ENCODE measurements at places on chromosomes 1 and 21.

- H3K4me1 ChIP-seq = peaks cover 8% of the 10 kb centered on the region
- peaks cover 2% of the 10 kb centered on the region for H3K36me3 ChIP-seq
- H3K27me3 ChIP-seq = no peaks in the 10 kb centered on the region
- DNase-seq = peak; percentile 84
- no peak overlapping the region for H3K27ac ChIP-seq
- H3K4me3 ChIP-seq = peak overlapping the region; percentile 26
Measured at GRCh38 chr1:226626577-226626956, 78.0 kb downstream of the STUM start.

DNA sequence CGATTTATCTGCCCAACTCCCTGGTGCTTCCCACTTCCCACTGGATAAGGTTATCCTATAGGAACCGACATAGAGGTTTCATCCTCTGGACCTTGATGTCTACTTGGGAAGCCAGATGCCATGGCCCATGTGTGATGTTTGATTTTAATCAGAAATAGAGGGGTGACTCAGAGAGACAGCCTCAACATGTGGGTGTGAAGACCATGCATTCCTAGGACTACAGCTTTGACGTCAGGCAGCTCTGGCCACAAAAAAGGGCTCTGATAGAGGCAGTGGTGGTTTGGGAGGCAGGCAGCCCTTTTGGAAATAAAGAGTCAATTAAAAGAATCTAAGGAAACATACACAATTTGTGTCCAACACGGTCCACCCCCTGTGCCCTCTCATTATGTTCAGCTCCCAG is 5.2 kb upstream of the SH2D2A start:
- no peak overlapping the region for H3K27ac ChIP-seq
- H3K4me1 ChIP-seq = peaks cover 3% of the 10 kb centered on the region
- H3K4me3 ChIP-seq = no peak overlapping the region
- no peaks in the 10 kb centered on the region for H3K36me3 ChIP-seq

GRCh38 chr1:217895841-217896240 is 264.7 kb downstream of the SPATA17 start:
- no peaks in the 10 kb centered on the region for H3K36me3 ChIP-seq
- H3K4me1 ChIP-seq = no peaks in the 10 kb centered on the region
- no peak overlapping the region for H3K27ac ChIP-seq
- no peaks in the 10 kb centered on the region for H3K27me3 ChIP-seq
- no peak overlapping the region for H3K4me3 ChIP-seq
- no peak for DNase-seq

- no peaks in the 10 kb centered on the region for H3K36me3 ChIP-seq
- H3K4me3 ChIP-seq = no peak overlapping the region
- no peaks in the 10 kb centered on the region for H3K27me3 ChIP-seq
- H3K4me1 ChIP-seq = peaks cover 47% of the 10 kb centered on the region
Measured at GRCh38 chr1:172540635-172541034, 7.7 kb downstream of the SUCO start.

DNA sequence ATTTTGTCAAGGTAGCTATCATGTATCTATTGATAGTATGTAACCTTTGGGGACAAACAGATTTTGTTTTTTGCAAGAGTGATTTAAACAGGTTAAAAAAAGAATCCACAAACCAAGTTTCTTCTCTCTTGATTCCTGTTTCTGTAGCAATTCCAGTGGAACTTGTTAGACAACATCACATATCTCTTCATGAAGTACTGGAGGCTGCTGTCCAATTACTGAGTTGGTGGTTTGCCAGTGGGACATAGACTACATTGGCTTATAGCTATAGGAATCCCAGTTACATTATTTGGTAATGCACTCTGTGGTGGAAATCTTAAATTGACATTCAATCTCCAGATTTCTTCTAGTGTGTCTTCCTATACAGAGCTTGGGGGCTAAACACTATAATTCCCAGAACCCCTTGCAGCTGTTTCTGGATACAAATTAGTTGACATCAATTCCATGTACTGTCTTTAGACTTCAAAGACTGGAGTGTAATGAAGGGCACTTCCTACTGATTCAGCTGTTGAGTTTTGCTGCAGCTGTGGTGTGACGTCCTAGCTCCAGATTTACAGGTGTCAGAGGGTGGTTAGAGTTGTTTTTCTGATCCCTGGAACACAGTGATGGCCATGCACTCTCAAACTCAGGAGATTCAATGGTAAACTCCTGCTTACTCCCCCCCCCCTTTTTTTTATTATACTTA is 29.4 kb upstream of the GCLM start:
- H3K4me1 ChIP-seq = no peaks in the 10 kb centered on the region
- DNase-seq = no peak
- no peaks in the 10 kb centered on the region for H3K27me3 ChIP-seq
- H3K36me3 ChIP-seq = no peaks in the 10 kb centered on the region
- no peak overlapping the region for H3K4me3 ChIP-seq

GRCh38 chr1:11940260-11940921 is 5.9 kb downstream of the PLOD1 start:
- DNase-seq = no peak
- H3K36me3 ChIP-seq = peaks cover 20% of the 10 kb centered on the region
- no peak overlapping the region for H3K4me3 ChIP-seq
- H3K4me1 ChIP-seq = peaks cover 11% of the 10 kb centered on the region
- H3K27me3 ChIP-seq = no peaks in the 10 kb centered on the region

DNA sequence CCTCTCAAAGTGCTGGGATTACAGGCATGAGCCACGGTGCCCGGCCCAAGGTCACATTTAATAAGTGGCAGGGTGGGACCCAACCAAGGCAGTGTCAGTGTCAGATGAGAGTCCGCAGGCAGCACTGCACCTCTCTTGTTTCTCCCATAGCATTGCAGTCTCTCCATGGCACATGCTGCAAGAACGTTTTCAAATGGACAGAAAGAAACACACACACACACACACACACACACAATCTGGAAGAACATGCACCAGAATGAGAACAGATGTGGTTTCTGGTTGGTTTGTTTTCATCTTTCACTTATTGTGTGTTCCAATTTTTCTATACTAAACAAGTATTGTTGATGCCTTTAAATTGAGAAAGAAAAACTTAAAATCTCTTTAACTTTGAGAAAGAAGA is 126.5 kb downstream of the SYF2 start:
- no peaks in the 10 kb centered on the region for H3K4me1 ChIP-seq
- no peak overlapping the region for H3K4me3 ChIP-seq
- DNase-seq = no peak
- peaks cover 25% of the 10 kb centered on the region for H3K27me3 ChIP-seq
- H3K36me3 ChIP-seq = no peaks in the 10 kb centered on the region

- no peak overlapping the region for H3K27ac ChIP-seq
- no peak for DNase-seq
- no peaks in the 10 kb centered on the region for H3K27me3 ChIP-seq
Measured at GRCh38 chr1:90273241-90273774, 278.4 kb downstream of the ZNF326 start.

DNA sequence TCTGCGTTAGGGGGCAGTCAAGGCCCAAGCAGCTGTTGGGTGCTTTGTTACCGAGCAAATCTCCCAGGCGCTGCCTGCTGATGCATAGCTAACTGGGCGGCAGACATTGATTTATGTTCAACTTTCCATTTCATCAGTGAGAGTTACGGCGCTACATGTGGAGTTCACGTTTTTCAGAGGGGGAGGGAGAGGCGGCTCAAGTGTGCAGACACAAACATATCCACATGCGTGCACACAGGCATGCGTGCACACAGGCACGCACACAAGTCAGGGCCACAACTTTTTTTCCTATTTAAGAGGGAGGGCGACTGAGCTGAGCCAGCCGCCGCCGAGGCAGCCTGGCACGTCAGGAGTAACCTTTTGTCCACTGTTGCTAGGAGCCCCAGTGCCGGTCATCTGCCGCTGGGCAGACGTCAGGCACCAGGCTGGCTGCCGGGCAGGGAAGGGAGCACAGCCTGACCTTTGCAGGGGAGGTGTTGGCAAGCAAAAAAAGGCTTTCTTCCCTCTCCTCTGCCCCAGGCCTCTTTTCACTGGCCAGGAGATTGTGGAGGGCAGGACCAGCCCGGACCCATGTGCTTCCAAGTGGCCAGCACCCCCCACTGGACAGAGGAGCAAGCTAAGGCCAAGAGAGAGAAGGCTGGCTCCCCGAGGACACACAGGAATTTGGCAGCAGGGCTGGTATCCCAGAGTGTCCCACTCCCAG is 73.3 kb downstream of the MRPL37 start:
- peak overlapping the region; percentile 11 for H3K4me3 ChIP-seq
- peaks cover 61% of the 10 kb centered on the region for H3K4me1 ChIP-seq
- peak; percentile 58 for DNase-seq
- no peaks in the 10 kb centered on the region for H3K36me3 ChIP-seq

DNA sequence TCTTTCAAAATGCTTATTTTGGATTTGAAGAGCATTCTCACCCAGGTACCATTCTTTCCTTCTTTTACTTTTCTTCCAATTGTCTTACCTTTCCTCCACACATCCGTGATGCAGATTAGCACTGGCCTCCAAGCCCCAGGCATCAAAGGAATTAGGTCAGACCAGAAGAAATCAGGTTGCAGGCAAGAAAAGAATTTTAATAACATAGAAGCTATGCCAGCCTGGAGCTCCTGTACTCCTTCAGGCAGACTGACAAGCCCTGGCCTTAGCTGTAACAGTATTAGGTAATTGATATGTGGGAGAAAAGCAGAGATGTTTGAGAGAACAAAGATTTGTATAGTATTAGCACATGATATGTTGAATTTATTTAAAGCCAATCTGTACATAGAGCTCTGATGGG is 390.4 kb upstream of the ADGRL2 start:
- DNase-seq = no peak
- no peak overlapping the region for H3K4me3 ChIP-seq
- H3K4me1 ChIP-seq = peaks cover 17% of the 10 kb centered on the region
- H3K27me3 ChIP-seq = no peaks in the 10 kb centered on the region
- no peaks in the 10 kb centered on the region for H3K36me3 ChIP-seq

GRCh38 chr1:35475356-35475755 is 81.8 kb downstream of the KIAA0319L start:
- no peak overlapping the region for H3K27ac ChIP-seq
- peaks cover 59% of the 10 kb centered on the region for H3K36me3 ChIP-seq
- no peak for DNase-seq
- H3K4me1 ChIP-seq = peaks cover 5% of the 10 kb centered on the region
- H3K4me3 ChIP-seq = no peak overlapping the region

- H3K36me3 ChIP-seq = no peaks in the 10 kb centered on the region
- no peak for DNase-seq
- H3K27ac ChIP-seq = no peak overlapping the region
- no peak overlapping the region for H3K4me3 ChIP-seq
- H3K4me1 ChIP-seq = no peaks in the 10 kb centered on the region
- no peaks in the 10 kb centered on the region for H3K27me3 ChIP-seq
Measured at GRCh38 chr1:244111027-244111426, 59.9 kb downstream of the ZBTB18 start.

- H3K27ac ChIP-seq = no peak overlapping the region
- H3K4me3 ChIP-seq = no peak overlapping the region
- no peak for DNase-seq
- H3K4me1 ChIP-seq = no peaks in the 10 kb centered on the region
- no peaks in the 10 kb centered on the region for H3K27me3 ChIP-seq
Measured at GRCh38 chr1:188043536-188044245, 1214.9 kb downstream of the PLA2G4A start.

DNA sequence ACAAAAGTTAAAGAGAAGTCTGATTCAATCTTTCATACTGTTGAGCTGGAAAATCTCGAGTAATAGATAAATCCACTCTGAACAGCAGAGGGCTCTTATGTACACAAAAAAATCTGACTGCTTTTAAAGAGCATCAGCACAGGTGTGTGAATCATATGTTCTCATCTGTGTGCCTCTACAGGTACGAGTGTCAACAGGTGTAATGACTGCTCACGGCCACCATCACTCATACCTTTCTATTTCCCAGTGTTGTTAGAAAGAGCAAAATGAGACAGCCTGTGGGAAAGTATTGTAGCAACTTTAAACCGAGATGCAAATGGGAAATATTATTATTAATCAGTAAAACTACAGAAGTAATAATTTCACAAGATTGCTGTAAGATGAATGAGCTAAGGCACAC is 49.0 kb upstream of the SCAF4 start:
- no peak overlapping the region for H3K27ac ChIP-seq
- no peaks in the 10 kb centered on the region for H3K27me3 ChIP-seq
- H3K4me1 ChIP-seq = peaks cover 5% of the 10 kb centered on the region
- no peaks in the 10 kb centered on the region for H3K36me3 ChIP-seq
- no peak for DNase-seq

- no peak overlapping the region for H3K4me3 ChIP-seq
- no peak for DNase-seq
- no peaks in the 10 kb centered on the region for H3K27me3 ChIP-seq
- H3K4me1 ChIP-seq = peaks cover 8% of the 10 kb centered on the region
Measured at GRCh38 chr1:205817988-205818387, 5.0 kb upstream of the SLC41A1 start.

GRCh38 chr21:41663805-41664788 is 102.8 kb downstream of the RIPK4 start:
- H3K36me3 ChIP-seq = no peaks in the 10 kb centered on the region
- no peak overlapping the region for H3K4me3 ChIP-seq
- peak; percentile 76 for DNase-seq
- no peak overlapping the region for H3K27ac ChIP-seq
- peaks cover 19% of the 10 kb centered on the region for H3K4me1 ChIP-seq

- peaks cover 4% of the 10 kb centered on the region for H3K4me1 ChIP-seq
- no peak overlapping the region for H3K4me3 ChIP-seq
- DNase-seq = no peak
- H3K27me3 ChIP-seq = no peaks in the 10 kb centered on the region
Measured at GRCh38 chr1:157315544-157315943, 177.3 kb upstream of the ETV3 start.

GRCh38 chr1:247434005-247434404 is 18.0 kb downstream of the NLRP3 start:
- no peak for DNase-seq
- no peak overlapping the region for H3K27ac ChIP-seq
- no peaks in the 10 kb centered on the region for H3K4me1 ChIP-seq
- no peak overlapping the region for H3K4me3 ChIP-seq

DNA sequence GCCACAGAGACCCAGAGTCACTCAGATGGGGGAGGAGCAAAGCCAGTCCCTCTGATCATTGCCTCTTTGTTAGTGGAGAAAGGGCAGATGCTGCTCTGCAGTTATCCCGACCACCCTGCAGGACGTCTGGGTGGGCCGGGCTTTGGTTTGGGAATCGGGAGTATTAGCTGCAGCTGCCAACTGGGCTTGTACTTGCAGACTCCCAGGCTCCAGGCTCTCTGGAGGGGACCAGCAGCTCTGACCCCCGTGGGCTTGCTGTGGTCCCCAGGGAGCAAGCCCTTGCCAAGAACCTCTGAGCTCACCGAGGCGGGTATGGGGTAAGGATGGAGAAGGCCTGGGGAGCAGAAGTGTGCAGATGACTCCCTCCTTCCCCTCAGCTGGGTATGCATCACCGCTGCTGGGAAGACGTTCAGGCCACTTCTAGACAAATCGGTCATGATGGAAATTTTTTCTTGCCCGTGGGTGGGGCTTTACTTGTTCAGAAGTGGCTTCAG is 21.6 kb downstream of the MAPKAPK2 start:
- H3K4me1 ChIP-seq = peaks cover 86% of the 10 kb centered on the region
- no peaks in the 10 kb centered on the region for H3K27me3 ChIP-seq
- DNase-seq = no peak

GRCh38 chr1:54502342-54502741 is 45.7 kb upstream of the ACOT11 start:
- no peaks in the 10 kb centered on the region for H3K36me3 ChIP-seq
- DNase-seq = no peak
- H3K4me1 ChIP-seq = peaks cover 15% of the 10 kb centered on the region

GRCh38 chr1:20701446-20701845 is 16.4 kb downstream of the KIF17 start:
- no peaks in the 10 kb centered on the region for H3K36me3 ChIP-seq
- DNase-seq = no peak
- no peaks in the 10 kb centered on the region for H3K4me1 ChIP-seq
- no peaks in the 10 kb centered on the region for H3K27me3 ChIP-seq

- H3K4me3 ChIP-seq = no peak overlapping the region
- no peaks in the 10 kb centered on the region for H3K4me1 ChIP-seq
- no peak for DNase-seq
- H3K27me3 ChIP-seq = no peaks in the 10 kb centered on the region
Measured at GRCh38 chr1:168019407-168019806, 82.5 kb upstream of the MPC2 start.

Measured in lower lobe of right lung (tissue), 2 donors.